ENCODE measurements at places on chromosomes 4 and X.

- DNase-seq, result peak; percentile 32
Measured at GRCh38 chrX:37926700-37927099, 79.3 kb upstream of the DYNLT3 start.

GRCh38 chrX:84336646-84337045 lies 148.6 kb upstream of the RPS6KA6 start:
- DNase-seq, result no peak

- DNase-seq, result no peak
Measured at GRCh38 chrX:41036668-41037326, 48.4 kb upstream of the USP9X start.

- peak; percentile 32 for DNase-seq
Measured at GRCh38 chrX:29661290-29661689, 554.1 kb upstream of the MAGEB2 start.
